ENCODE measurements at places on chromosomes 5 and 9. TPM values are rescaled to one million over a fixed set of nuclear protein-coding genes. Genes with fewer than 3 reads are reported as not detected.

GFPT2 gene
- 3.6 TPM for total RNA-seq

SLC6A7 gene
- not detected for total RNA-seq

ANXA2R gene
- total RNA-seq = 0.87 TPM

SURF1 gene
- 67.4 TPM for total RNA-seq

IRGM gene
- not detected for total RNA-seq

RIOK2 gene
- total RNA-seq = 21.3 TPM

CNTLN gene
- total RNA-seq = 1.5 TPM

FOXI1 gene
- not detected for total RNA-seq

SLIT3 gene
- 9.3 TPM for total RNA-seq

MLANA gene
- not detected for total RNA-seq

WNT8A gene
- total RNA-seq = not detected

CLTA gene
- total RNA-seq = 69.3 TPM

CDH10 gene
- not detected for total RNA-seq

KCNIP1 gene
- not detected for total RNA-seq

CCL27 gene
- not detected for total RNA-seq

TXNDC8 gene
- not detected for total RNA-seq
